ENCODE measurements at places on chromosomes 6 and 20.
A peak's percentile ranks its signal among the peaks of the same experiment; 100 is the strongest.

- no peak for DNase-seq
Observed at GRCh38 chr20:46605978-46606816, 45.1 kb downstream of the SLC13A3 start.

GRCh38 chr20:24158281-24158680, 169.7 kb upstream of the GGTLC1 start:
- DNase-seq: no peak

- DNase-seq: no peak
Observed at GRCh38 chr20:60010689-60011458, 52.7 kb downstream of the CDH26 start.

DNA sequence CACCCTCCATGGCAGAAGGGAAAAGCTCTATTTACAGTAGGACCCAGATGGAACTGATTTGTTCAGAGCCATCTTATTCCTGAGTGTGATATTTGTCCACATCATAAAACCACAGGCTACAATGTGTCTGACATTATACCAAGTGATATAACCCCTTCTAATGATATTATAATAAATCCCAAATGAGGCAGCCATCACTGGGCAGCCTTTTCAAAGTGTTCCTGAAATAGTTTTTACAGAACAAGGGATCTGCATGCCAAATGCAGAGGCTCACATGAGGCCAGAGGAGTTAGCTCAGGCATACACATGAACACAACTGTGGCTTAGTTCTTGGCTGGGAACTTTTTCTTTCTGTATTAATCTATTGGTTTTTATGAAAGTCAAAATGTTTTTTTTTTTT, 207.7 kb downstream of the MAFB start:
- DNase-seq: no peak

- no peak for DNase-seq
Observed at GRCh38 chr6:61951586-61951985, 334.4 kb downstream of the KHDRBS2 start.

DNA sequence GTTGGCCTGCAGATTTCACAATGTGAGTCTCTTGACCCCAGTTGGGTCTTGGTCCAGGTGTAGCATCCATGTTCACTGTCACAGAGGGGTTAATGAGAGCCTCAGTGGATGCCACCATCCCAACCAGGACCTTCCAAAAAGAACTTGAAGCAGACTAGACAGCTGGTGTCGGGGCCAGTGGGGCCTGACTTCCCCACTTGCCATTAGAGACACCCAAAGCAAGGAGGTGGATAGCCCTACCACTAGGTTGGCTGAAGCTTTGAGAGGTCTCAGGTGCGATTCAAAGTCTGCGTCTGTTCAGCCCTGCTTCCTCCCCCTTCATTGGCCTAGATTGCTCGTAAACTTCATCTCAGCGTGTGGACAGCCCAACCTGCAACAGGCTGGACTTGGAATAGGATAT, 196.4 kb upstream of the RREB1 start:
- no peak for DNase-seq

DNA sequence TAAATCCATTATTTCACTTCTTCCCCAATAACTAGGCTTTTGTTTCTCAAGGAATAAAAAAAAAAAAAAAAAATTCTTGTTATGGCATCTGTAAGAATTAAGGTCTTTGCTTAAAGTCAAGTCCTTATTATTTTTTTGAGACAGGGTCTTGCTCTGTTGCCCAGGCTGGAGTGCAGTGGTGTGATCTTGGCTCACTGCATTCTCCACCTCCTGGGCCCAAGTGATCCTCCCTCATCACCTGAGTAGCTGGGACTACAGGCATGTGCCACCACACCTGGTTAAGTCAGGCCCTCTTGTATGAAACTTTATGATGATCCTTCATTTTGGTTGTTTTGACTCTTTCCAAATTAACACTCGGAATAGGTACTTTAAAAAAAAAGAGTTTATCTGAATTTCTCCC, 17.3 kb downstream of the DSTN start:
- no peak for DNase-seq

DNA sequence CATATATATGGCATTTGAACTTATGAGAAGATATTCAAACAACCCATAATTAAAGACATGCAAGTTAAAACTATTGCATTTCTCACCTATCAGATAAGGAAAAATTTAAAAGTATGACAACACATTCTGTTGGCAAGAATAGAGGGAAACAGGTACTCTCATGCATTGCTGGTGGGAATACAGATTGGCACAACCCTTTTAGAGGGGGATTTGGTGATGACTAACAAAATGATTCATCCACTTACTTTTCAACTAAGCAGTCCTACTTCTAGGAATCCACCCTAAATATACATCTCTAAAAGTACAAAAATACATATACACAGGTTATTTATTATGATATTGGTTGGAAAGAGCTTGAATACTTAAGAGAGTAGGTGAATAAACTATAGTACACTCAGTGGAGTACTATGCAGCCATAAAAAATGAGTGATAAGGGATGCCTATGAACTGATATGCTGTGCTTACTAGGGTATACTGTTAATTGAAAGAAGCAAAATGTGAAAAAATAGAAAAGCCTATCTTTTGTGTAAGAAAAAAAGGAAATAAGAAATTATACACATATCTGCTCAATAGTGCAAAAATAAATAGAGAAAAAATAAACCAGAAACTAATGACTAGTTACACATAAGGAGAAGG, 42.2 kb downstream of the ADAT2 start:
- DNase-seq: no peak

DNA sequence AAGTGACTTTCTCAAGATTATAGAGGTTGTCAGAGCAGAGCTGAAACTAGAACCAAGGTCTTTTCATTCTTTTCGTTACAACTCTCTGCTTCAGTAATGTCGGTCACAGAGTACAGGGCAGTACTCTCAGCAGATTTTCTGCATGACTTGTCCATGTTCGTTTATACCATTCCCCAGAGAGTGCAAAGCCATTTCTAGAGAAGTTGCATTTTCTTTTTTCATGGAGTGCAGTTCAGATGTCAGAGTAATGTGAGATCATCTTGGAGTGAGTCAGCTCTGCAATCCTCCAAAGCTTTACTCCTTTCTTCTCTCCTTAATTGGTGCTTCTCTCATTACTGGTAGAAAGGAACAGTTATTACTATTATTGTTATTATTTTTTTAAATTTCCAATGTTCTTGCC, 115.6 kb upstream of the B3GAT2 start:
- no peak for DNase-seq

DNA sequence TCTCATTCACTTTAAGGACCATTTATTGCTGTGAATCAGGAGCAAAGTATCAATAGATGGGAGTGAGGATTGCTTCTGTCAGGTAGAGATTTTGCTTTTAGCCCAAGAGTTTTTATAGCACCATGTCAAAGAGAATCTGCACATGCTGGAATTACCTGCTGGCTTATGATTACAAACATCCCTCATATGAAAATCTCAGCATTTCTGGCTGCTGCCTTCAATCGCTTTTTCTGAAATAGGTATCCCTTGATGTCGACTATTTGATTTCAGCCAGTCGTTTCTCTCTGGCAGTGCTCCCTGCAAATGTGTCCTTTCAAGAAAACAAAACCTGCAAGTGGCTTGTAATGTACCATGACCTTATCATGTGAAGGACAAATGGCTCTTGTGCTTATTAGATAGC, 34.5 kb upstream of the NEDD9 start:
- no peak for DNase-seq

DNA sequence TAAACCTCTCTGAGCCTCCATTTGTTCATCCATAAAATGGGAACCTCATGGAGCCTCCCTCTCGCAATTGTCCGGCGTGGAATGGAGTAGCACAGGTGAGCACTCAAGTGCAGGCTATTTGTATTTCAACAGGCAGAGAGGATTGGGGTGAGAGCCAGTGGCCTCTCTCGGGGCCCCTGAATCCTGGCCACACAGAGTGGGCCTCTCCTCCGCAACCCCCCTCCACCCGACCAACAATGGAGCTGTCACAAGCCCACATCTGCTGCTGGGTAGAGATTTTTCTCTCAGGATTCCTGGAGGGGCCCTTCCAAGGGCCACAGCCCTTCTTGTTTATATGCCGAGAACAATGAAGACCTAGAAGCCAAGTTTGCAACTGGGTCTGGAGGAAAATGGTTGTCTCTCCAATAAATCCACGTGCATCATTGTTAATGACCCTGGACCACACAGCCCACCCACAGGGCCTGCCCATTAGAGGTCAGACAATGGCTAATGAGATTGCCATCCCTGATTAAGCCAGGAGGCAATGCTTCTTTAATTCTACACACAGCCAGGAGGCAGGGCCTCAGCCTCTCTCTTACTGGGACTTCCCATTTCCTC, 233.0 kb downstream of the ANKRD60 start:
- DNase-seq: no peak

GRCh38 chr6:137705160-137706082, 161.6 kb upstream of the TNFAIP3 start:
- DNase-seq: peak; percentile 55

- DNase-seq: no peak
Observed at GRCh38 chr6:3377536-3378397, 79.1 kb downstream of the SLC22A23 start.

- DNase-seq: no peak
Observed at GRCh38 chr6:118179048-118179447, 272.0 kb downstream of the SLC35F1 start.

GRCh38 chr20:32570401-32571190, 14.5 kb downstream of the NOL4L start:
- no peak for DNase-seq

DNA sequence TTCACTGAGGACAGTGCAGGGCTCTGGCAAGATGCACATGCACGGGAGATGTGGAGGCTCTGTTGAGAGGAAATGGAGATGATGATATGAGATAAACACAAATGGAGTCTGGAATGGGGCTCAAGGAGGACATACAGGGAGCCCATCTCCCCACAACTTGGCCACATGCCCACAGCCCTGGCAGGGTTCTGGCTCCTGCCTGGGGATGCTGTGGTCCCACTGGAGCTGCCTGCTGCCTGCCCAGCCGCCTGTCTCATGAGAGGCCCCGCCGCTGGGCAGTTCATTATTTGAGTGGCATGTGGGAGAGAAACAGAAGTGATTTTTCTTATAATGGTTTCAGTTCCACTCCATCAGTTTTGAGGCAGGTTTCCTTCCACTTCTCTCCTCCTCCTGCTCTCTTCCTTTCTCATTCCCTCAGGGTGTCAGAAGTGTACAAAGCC, 133.6 kb upstream of the TRAF3IP2 start:
- no peak for DNase-seq

GRCh38 chr6:84554074-84554473, 210.3 kb downstream of the TBX18 start:
- no peak for DNase-seq

DNA sequence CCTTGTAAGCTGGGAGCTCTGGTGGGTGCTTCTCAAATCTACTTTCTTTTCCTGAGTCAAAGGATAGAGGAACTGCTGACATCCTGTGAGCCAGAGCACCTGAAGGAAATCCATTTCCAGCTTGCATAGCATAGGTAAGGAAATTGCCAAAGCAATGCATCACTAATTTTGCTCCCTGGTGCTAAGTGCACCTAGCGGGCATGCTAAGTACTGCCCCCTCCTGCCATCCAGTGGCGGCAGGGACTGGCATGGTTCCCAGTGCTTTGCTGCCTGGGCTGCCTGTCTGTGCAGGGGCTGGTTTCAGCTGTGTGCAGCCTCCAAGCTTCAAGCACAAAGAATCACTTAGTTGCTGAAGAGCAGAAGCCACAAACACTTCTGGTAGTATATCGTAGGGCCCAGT, 63.9 kb downstream of the FARS2 start:
- DNase-seq: no peak

GRCh38 chr20:9348747-9349146, 165.6 kb upstream of the LAMP5 start:
- no peak for DNase-seq

DNA sequence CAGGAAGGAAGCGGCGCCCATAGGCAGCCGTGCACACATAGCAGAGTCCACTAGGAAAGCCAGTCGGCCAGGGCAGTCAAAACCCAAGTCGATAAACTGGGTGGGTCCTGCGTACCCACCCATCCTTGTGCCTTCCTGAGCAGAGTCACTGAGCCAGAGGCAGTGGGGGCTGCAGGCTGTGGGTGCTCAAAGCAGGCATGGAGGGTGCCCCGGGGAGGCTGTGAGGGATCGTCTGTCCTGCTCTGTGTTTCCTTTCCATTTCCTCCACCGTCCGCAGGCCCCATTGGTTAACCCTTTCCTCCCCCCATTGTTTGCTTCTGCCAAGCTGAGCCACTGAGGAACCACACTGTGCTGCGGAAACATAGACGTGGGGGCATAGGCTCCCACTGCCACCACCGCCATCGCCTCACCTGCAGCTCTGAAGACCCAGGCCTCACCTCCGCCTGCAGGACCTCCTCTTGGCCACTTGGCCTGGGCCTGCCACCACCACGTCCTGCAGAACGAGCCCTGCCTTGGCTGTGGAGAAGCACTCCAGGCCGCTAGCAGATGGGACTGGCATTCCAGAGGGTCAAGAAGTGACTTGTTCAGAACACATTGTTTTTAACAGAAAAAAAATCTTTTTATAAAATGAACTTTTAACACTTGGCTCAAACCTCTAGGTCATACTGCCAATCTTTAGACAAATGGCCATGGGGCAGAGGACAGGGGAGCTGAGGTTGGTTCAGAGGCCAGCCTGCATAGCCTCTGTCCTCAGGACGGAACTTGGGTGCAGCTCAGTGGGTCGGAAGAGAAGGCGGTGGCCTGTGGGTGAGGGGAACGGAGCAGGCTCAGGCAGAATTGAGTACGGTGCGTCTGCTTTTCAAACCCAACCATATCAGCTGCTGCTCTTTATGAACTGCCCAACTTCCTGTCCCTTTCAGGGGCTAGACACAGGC, 52.6 kb downstream of the TCP11 start:
- no peak for DNase-seq

DNA sequence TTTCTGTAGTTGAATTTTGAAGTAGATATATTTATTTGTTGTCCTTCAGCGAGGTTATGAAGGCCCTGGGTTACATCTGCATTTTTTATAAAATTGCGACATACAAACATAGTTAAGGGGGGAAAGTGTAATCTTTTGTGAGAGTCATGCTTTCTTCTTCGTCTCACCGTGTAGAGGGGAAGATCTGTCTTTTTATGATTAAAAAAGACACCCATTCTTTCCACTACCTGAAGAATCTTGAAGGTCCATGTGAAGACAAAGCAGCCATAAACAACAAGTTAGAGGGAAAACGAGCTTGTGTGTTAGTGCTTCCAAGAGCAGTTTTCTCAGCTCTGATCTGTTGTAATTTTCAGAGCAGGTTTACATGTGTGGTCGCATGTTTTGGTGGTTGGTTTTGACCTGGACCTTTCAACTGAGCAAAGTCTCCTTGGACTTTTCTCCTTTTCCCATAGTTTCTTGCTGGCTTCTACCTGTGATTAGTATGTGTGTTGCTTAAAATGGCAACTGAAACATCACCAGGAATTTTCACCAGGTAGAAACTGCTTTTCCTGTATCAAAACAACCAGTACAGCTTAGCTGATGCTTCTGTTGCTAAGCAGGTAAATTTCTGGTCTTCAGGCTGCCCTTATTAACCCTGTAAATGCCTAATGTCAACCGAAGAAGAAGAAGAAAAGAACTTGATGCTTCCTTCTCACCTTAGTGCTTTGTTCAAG, 37.3 kb downstream of the RREB1 start:
- DNase-seq: no peak

DNA sequence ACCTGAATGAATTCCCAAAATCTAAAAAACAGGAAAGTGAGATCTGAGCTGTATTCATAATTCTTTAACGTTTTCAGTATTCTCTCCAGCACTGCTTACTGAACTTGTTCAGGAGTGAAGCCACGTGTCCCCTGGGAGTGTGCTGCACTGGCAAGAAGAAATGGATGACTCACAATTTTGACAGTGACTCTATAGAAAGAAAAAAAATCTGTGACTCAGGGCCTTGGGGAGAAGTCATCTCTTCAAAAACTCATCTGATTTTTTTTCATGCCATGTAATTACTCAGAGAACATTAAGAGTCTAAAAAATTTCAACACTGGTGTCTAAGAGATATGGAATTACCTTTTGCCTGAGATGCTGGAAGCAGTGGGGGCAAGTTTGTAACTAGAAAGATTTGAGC, 39.7 kb downstream of the ANKEF1 start:
- DNase-seq: no peak

GRCh38 chr20:54822386-54822785, 347.0 kb downstream of the DOK5 start:
- no peak for DNase-seq

Measured in stimulated activated CD4-positive, alpha-beta T cell treated with anti-CD3 and anti-CD28 coated beads, TNF-alpha, amount 100 ng/mL, for 24 hours (primary cell).